ENCODE measurements at places on chromosomes 5 and 9. TPM values are rescaled to one million over a fixed set of nuclear protein-coding genes. Genes with fewer than 3 reads are reported as not detected.

DNA sequence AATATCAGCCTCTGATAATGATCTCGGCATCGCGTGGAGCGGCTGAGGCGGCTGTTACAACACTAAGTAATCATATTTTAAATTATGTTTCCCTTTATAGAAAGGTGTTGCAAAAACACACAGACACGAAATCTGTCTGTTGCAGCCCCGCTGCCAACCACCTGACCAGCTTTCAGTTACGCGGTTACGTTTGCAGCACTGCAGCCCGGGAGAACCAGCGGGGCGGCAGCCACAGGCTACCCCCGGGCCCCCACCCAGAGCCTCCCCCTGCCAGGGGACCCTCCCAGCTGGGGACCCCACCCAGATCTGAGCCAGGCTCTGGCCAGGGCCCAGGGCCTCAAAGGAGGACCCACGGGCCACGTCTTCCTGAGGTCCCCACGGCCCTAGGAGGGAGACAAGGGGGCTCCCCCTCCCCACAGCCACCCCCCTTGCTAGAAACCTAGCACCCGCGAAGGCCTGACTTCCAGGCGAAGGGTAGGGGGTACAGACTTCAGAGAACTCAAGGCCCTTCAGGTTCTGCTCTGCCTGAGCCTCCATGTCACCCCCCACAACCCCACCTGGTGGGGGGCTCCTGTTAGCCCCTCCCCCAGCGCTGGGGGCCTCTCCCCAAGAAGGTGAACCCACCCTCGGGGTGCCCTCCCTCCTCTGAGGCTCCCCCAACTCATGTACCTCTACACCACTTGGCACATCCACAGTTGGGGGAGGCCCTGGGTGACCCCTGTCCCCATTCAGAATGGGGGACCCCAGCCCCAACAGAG, 6.0 kb downstream of the NACC2 start:
- no peak overlapping the region for H3K4me3 ChIP-seq
- H3K27ac ChIP-seq: no peak overlapping the region
- H3K4me1 ChIP-seq: peaks cover 35% of the 10 kb centered on the region
- peak; percentile 1 for DNase-seq

DNA sequence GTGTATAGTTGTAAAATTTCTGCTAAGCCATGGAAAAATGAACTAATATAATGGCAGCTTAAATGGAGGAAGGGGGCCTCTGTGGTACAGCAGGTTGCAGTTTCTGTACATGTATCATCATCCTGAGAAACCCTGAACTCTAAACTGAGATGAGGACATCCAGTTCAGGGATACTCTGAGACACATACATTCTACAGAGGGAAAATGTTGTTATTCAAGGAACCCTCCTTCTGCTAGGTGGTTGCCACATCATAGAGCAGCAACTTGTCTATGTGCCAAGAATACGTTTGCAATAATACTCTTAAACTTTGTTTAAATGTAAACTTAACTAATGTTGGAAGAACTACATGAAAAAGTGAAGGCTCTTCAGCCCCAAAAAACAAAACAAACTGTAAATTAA, 1310.8 kb upstream of the WWC1 start:
- H3K4me1 ChIP-seq: peaks cover 40% of the 10 kb centered on the region
- H3K27ac ChIP-seq: no peak overlapping the region
- no peaks in the 10 kb centered on the region for H3K27me3 ChIP-seq
- no peaks in the 10 kb centered on the region for H3K36me3 ChIP-seq

GRCh38 chr9:129567842-129568559, 52.9 kb downstream of the C9orf50 start:
- peak overlapping the region; percentile 58 for H3K4me3 ChIP-seq
- H3K36me3 ChIP-seq: no peaks in the 10 kb centered on the region
- H3K27ac ChIP-seq: no peak overlapping the region
- peak; percentile 42 for DNase-seq

- peaks cover 18% of the 10 kb centered on the region for H3K4me1 ChIP-seq
- no peak overlapping the region for H3K27ac ChIP-seq
- no peak for DNase-seq
- no peaks in the 10 kb centered on the region for H3K27me3 ChIP-seq
- no peaks in the 10 kb centered on the region for H3K36me3 ChIP-seq
These were observed 29.9 kb downstream of the LPAR1 start for GRCh38 chr9:111008158-111009075.

DNA sequence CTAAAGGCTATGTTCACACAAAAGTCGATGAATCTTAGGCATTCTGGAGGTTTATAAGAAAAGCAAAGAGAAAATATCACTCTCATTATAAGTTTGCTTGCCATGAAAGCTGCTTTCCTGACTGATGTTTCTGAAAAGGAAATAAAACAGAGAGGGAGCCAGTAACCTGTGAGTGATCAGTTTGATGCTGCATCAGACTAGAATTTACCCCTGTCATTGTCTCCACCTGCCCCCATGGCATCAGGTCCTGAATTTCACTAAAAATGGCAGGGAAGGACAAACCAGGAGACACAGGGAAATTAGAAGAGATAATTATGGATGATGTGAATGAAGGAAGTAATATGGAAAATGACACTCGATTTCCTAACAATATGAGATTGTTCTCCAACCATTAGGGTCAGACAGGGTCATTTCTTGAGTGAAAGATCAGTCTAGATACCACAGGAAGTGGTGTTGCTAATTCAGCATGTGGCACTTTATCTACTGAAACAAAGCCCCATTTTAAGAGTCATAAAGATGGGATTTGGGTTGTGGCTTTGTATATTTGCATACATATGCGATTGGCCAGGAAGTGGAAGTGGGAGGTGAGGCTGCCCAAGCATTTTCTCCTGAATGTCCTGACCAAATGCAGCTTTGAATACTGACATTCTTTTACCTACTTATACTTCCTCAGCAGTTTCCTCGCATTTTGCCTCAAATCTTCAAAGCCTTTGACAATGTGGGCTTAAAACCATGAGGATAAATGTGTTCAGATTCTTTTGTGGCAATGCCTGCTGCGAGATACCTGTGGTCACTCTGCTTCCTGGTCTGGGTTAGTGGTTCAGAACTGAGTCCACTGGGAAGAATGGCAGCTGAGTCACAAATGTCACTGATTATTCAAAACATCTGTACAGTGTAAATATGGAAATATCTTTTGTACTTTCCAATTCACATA, 29.7 kb downstream of the MEGF10 start:
- no peak for DNase-seq
- no peaks in the 10 kb centered on the region for H3K27me3 ChIP-seq
- H3K4me3 ChIP-seq: no peak overlapping the region
- H3K36me3 ChIP-seq: no peaks in the 10 kb centered on the region
- no peak overlapping the region for H3K27ac ChIP-seq

GRCh38 chr5:126364206-126364902, 58.9 kb upstream of the GRAMD2B start:
- DNase-seq: no peak
- no peaks in the 10 kb centered on the region for H3K27me3 ChIP-seq
- no peak overlapping the region for H3K4me3 ChIP-seq
- peaks cover 14% of the 10 kb centered on the region for H3K4me1 ChIP-seq
- no peaks in the 10 kb centered on the region for H3K36me3 ChIP-seq

DNA sequence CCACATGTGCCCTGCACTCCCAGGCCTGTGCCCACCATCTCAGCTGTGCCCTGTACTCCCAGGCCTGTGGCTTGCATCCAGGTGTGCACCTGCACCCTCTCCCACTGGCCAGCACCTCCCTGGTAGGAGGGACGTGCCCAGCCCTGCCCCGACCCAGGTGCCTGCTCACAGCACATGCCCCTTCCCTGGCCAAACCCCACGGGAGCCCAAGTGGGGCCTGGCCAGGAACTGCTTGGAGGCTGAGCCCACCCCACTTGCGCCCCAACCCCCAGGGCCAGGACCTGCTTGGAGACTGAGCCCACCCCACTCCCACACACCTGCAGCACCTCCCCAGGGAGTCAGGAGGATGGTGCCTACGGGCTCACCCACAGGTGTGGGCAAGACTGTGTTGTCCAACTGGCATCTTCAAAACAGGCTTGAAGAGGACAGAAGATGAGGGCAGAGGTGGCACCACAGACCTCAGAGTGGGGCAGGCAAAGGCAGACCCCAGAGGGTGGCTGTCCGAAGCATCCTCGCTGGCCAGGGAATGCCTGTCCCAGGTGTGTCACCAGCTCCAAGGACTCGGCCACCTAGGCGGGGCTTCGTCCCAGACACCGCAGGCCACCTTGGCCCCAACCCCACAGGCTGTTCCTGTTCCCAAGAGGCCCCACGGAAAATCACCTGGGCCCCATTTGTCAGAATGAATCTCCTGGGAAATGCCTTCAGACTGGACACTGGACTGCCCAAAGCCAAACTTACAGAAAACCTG, 10.8 kb downstream of the ZDHHC11B start:
- H3K36me3 ChIP-seq: no peaks in the 10 kb centered on the region
- no peak overlapping the region for H3K27ac ChIP-seq
- no peak for DNase-seq
- no peaks in the 10 kb centered on the region for H3K4me1 ChIP-seq
- H3K4me3 ChIP-seq: no peak overlapping the region

DNA sequence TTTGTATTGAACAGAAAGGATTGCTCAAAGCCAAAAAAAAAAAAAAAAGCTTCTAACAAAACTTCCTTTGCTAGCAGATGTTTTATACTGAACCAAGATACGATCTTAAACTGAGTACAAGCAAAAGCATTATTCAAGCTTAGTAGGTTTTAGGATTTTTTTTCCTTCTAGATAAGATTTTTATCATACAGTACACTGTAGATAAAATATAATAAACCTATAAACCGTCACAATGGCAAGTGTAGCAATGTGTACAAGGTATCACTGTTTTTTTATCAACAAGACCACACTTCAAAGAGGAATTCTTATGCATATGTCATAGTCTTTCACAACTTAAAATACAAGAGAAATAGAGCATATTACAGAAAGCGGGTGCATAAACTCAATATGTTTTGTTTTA, 56.5 kb upstream of the TRPM3 start:
- no peak overlapping the region for H3K27ac ChIP-seq
- no peak overlapping the region for H3K4me3 ChIP-seq
- no peaks in the 10 kb centered on the region for H3K27me3 ChIP-seq
- no peaks in the 10 kb centered on the region for H3K4me1 ChIP-seq
- H3K36me3 ChIP-seq: no peaks in the 10 kb centered on the region

DNA sequence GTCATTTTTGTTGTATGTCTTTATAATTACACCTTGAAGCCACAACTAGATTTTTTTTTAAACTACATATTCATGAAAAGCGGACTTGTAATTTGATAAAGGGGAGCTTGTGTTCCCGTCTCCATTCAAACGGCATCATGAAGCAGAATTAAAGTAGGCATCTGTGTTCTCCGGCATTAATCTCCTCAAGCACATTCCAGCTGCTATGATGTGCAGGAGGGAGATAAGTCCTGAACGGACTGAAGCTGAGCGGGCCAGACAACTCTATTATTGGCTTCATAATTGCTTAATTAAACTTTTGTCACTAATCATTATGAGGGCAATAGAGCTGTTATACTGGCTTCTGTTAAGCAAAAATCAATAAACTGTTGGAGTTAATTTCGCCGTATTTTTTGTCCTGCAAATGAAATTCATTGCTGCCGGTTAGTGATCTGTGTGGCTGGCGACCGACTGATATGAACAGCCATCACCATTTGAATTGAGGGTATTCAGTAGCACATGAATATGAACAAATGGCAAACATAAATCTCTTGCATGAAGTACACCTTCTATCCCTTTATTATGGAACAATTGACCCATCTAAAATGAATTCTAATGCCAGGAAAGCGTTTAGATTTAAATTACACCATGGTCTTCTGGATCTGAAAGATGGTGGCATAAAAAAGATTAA, 408.8 kb upstream of the IRX1 start:
- peak; percentile 51 for DNase-seq
- no peaks in the 10 kb centered on the region for H3K36me3 ChIP-seq
- H3K27me3 ChIP-seq: no peaks in the 10 kb centered on the region
- peaks cover 22% of the 10 kb centered on the region for H3K4me1 ChIP-seq
- no peak overlapping the region for H3K4me3 ChIP-seq
- no peak overlapping the region for H3K27ac ChIP-seq

GRCh38 chr5:150931368-150931965, 26.7 kb upstream of the ZNF300 start:
- no peak overlapping the region for H3K27ac ChIP-seq
- H3K4me1 ChIP-seq: no peaks in the 10 kb centered on the region
- no peaks in the 10 kb centered on the region for H3K36me3 ChIP-seq
- H3K27me3 ChIP-seq: no peaks in the 10 kb centered on the region

- H3K27me3 ChIP-seq: no peaks in the 10 kb centered on the region
- H3K27ac ChIP-seq: no peak overlapping the region
- no peak overlapping the region for H3K4me3 ChIP-seq
- no peak for DNase-seq
- H3K4me1 ChIP-seq: peaks cover 8% of the 10 kb centered on the region
These were observed 493.5 kb upstream of the WWC1 start for GRCh38 chr5:167797933-167798332.

GRCh38 chr9:112035166-112035826, 138.7 kb downstream of the UGCG start:
- no peak overlapping the region for H3K27ac ChIP-seq
- no peak for DNase-seq
- H3K36me3 ChIP-seq: no peaks in the 10 kb centered on the region
- peaks cover 15% of the 10 kb centered on the region for H3K4me1 ChIP-seq

DNA sequence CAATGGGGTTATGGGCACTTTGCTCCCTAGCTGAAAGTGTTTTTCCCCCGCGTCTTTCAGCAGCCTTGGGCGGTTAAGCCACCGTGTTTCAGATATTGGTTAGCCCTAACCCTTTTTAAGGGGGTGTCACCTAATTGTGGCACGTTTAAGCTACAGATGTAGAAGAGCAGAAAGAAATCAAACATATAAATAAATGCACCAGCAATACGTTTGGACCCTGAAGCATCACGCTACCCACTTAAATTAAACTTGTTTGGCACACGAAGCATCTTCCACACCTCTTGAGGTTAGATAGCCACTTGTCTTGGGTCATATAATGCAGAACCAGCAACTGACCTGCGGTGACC, 768 bp downstream of the YTHDC2 start:
- H3K4me1 ChIP-seq: peaks cover 7% of the 10 kb centered on the region
- H3K27ac ChIP-seq: no peak overlapping the region
- DNase-seq: no peak
- H3K4me3 ChIP-seq: peak overlapping the region; percentile 74
- H3K36me3 ChIP-seq: no peaks in the 10 kb centered on the region
- H3K27me3 ChIP-seq: no peaks in the 10 kb centered on the region

GRCh38 chr9:76944011-76944410, 38.1 kb upstream of the PRUNE2 start:
- H3K4me3 ChIP-seq: no peak overlapping the region
- no peaks in the 10 kb centered on the region for H3K27me3 ChIP-seq
- no peaks in the 10 kb centered on the region for H3K36me3 ChIP-seq
- no peak overlapping the region for H3K27ac ChIP-seq
- no peaks in the 10 kb centered on the region for H3K4me1 ChIP-seq

- peaks cover 6% of the 10 kb centered on the region for H3K27me3 ChIP-seq
- peaks cover 11% of the 10 kb centered on the region for H3K4me1 ChIP-seq
- peak; percentile 16 for DNase-seq
These were observed 713 bp downstream of the LCN10 start for GRCh38 chr9:136741883-136742571.

GRCh38 chr9:120931231-120932085, 4.9 kb upstream of the TRAF1 start:
- H3K36me3 ChIP-seq: no peaks in the 10 kb centered on the region
- DNase-seq: no peak
- H3K27ac ChIP-seq: no peak overlapping the region

THBS4 gene
- total RNA-seq: 40.5 TPM

CCDC171 gene
- total RNA-seq: 6.1 TPM

DMXL1 gene
- 18.6 TPM for total RNA-seq

PCDHGC5 gene
- 1.3 TPM for total RNA-seq

WHRN gene
- 1.1 TPM for total RNA-seq
